Fibroblast of skin of left quadriceps (primary cell): ENCODE measurements at places on chromosomes 11 and 22.

- DNase-seq = no peak
Measured at GRCh38 chr11:86671531-86672006, 847 bp downstream of the ME3 start.

DNA sequence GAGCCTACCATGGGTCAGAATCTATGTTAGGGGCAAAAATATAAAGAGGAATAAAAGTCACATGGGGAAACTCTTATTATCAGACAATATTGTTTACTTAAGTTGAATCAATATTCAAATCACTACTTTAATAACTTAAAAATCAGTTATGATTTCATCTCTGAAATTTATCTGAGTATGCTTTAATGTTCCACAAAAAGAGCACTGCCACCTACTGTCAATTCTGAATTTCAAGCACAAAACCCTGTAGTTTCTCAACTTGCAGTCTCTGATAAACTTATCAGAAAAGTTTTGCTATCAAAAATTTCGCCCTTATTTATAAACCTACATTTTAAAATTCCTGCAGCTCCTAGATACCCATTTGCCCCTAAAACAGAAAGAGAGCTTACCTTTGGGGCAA is 47.3 kb downstream of the RDX start:
- DNase-seq = no peak

- DNase-seq = peak; percentile 44
Measured at GRCh38 chr11:61616434-61616833, 35.6 kb upstream of the SYT7 start.

DNA sequence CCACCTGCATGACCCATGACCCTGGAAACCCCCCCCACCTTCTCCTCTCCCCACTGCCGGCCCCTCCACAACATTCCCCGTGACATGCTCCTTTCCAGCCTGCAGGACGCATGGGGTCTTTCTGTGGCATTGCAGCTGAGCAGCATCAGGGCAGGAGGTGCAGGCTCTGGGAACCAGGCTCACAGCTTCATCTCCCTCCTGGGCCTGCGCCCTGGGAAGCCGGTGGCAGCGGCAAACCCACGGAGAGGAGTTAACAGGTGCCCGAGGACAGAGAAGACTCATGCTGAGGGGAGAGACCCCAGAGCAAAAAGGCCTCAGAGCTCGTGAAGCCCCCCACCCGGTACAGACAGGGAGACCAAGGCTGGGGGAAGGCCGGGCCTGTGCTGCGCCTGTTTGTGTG is 32.2 kb downstream of the CDKN1C start:
- DNase-seq = no peak

GRCh38 chr11:120217941-120218694 is 7.3 kb downstream of the OAF start:
- no peak for DNase-seq
